D341Med (cell line): ENCODE measurements at places on chromosomes 4 and X.

DNA sequence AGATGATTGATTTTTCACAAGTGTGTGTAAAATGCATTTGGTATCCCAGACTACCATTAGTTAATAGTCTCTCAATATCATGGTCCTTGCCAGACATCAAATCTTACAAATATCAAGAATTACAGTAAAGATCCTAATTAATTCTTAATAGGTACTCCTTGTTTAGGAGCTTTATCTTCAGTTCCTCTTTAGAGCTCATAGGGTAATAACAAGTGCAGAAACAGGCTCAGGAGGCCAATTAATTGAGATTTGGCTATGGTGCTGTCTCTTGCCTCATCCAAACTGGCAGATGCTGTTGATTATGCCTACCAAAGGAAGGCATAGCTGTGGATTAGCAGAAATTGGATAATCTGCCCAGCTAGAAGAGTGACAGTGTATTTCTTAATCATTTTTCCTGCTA is 6.9 kb downstream of the MTMR1 start:
- DNase-seq = peak; percentile 45

- DNase-seq = no peak
These were observed 145.1 kb downstream of the BEND2 start for GRCh38 chrX:18075603-18076002.

DNA sequence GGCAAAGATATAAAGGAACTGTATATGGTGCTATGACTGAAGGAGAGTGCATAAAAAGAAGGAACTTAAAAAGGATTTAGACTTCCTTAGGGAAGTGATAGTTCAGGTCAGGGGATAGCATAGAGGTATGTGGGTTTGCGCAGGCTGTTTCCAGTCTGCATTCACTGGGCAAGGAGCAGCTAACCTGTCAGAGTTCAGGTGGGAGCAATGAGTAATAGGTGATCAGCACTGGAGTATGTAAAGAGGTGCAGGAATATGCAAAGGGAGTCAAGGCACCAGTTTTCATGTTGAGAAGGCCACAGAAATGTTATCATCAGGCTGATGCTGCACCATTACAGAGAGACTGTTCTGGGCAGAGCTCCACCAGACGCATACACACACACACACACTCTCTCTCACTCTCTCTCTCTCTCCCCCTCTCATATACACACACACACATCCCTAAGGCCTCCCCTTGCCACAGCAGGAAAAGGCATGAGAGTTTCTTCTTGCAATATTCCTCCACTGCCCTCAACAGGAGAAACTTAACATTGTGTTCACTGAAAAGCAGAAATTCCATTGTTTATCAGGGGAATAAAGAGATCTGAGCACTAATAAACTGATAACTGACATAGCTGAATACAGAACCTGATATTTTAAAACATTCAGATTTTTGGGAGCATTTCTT is 256.4 kb upstream of the GRID2 start:
- no peak for DNase-seq

- no peak for DNase-seq
These were observed 257.6 kb upstream of the PCDH7 start for GRCh38 chr4:30462445-30463090.

GRCh38 chrX:37371578-37371991 is 22.4 kb downstream of the PRRG1 start:
- no peak for DNase-seq

DNA sequence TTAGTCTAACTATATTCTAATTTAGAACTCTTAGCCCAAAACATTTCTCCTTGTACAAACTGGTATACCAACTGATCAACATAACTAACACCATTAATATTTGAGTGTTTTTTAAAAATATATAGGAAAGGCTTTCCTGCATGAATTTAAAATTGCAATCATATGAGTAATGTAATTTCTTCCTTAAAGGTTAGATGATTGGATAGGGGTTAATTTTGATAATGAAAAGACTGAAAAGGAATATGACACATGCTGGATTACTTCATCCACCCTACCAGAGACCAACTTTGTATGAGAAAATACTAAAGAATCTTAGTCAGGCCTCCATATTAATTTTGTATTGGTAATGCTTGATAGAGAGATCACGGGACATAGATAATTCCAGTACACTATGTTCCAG is 25.1 kb upstream of the PLS3 start:
- no peak for DNase-seq

DNA sequence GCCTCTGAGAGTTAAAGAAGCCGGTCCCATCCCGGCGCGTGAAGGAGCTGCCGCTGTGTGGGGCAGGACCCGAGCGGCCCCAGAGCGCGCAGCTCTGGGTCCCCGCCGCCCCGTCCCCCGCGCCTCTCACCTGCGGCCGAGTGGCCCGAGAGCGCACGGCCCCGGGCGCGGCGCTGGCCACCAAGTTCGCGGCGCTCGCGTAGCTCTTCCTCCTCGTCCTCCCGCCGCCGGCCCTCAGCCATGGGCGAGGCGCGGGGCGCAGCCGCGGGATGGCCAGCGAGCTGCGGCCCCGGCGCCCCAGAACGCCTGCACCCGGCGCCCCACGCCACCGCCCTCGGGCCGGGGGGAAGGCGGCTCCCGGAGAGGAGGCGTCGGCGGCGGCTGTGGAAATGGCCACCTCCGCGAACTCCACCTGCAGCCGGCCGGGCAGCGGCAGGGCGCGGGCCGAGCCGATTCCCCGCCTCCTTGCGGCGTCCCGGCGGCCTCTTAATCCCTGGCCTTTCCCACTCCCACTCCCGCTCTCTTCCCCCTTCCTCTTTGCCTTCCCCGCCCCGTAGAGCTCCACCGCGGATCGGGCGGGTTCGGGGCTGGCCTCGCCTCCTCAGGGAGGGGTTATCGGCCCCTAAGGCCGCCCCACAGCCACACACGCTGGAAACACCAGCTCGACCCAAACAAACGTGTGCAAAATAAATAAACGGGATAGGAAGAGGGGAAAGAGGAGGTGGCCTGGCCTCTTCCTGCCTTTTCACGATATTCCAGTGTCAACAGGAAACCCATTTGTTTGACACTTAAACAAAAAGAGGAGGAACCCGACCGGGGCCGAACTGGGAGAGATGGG is at the start of gene SH3D19:
Gene SH3D19 (minus strand): TSS at position 495 of the 838 bp plus-strand sequence. CDS start 253 bp downstream, at position 242.
- peak; percentile 68 for DNase-seq

GRCh38 chr4:139763672-139764071 is 98.1 kb downstream of the MGST2 start:
- no peak for DNase-seq

- DNase-seq = no peak
These were observed 3.2 kb downstream of the GBA3 start for GRCh38 chr4:22695917-22696316.

- no peak for DNase-seq
These were observed 429.3 kb downstream of the AFF2 start for GRCh38 chrX:148929686-148930085.

GRCh38 chrX:132258509-132258908 is 39.3 kb upstream of the RAP2C start:
- no peak for DNase-seq

DNA sequence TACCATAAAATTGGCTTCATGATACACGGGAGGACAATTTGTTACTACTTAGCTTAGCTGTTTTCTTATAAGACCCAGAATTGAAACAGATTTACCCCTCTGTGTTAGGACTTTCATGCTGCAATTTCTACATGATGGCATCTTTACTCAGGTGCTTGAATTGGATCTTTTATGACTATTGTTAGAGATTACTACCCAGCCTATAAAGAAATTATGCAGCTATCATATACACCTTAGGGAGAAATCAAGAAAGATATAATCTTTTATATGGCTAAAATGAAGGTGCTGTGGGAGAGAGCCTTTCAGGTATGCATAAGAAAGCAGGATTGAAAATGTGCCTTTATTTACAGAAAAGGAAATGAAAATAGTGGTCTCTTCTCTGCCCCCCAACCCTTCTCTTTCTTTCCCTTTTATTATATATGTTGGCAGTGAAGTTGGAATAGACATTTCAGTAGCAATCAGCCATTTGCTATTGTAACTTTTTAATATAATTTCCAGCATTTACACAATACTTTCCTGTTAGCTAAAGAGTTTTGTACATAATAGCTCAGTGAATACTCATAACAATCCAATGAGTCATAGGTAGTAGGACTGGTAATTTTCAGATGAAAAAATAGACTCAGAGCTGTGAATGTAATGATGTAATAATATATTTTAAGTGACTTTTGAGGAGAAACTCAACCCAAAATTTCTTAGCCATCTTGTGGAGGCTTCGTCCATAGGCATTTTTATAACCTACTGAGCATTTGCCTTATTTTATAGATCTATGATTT is 311.8 kb downstream of the ADGRL3 start:
- DNase-seq = no peak

DNA sequence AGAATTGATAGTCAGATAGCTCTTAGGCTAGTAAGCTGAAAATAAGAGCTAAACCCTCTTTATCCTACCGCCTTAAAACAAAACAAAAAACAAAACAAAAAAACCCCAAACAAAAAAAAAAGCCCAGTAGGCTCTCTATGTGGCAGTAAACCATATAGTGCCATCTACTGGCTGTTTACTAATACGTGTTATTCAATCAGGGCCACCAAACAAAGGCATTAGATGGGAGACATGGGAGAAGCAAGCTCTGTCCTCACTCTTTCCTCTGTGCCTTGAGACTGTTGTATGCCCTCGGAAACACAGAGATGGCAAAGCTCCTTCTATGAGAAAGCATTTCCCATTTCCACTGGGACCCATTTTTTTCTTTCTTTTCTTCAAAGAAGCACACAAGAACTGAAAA is 148.8 kb upstream of the MID1 start:
- peak; percentile 38 for DNase-seq

DNA sequence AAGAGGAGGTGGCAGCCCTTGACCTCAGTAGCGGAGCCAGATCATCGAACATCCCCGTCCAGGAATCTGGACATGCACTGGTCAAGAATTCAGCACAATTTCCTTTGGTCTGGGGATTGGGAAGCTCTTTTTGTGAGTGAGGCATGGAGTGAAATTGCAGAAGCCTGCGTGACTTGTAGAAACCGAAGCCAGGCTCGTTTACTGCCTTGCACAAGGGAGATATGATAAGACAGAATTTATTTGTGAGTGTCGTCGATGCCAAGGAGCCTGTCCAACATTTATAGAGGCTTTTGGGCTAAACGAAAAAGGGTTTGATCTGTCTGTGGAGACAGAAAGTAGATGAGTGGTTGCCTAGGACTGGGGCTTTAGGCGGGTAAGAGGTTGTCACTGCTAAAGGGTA is 50.6 kb downstream of the TBL1X start:
- no peak for DNase-seq
